H9 (cell line): ENCODE measurements at places on chromosomes 1 and 21. TPM values are rescaled to one million over a fixed set of nuclear protein-coding genes. Genes with fewer than 3 reads are reported as not detected.

DNA sequence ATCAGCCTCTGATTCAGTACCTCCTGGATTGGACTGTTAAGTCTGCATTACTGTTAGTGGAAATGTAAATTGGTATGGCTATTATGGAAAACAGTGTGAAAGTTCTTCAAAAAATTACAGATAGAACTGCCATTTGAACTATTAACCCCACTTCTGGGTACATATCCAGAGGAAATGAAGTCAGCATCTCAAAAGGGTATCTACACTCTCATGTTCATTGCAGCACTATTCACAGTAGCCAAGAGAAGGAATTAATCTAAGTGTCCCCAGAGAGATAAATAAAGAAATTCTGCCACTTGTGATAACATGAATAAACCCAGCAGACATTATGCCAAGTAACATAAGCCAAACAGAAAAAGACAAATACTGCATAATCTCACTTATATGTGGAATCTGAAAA, 676.0 kb downstream of the PLA2G4A start:
- DNase-seq, result no peak

DNA sequence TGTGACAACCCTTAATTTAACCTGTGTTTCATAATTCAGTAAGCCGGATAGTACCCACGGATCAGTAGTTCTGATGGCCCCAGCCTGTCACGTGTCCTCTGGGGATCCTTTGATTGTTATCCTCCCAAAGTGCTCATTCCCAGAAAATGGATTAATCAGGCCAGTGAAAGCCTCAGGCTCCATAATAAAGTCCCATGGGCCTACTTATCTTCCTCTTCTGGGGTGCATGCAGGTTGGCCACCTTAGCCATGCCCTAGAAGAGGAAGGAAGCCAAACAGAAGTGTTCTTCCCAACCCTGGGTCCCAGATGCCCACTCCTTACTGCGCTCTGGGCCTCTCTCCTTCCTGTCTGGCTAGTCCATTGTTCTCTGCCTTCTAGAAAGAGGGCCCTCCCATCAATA, 146.1 kb downstream of the EDEM3 start:
- no peak for DNase-seq

GRCh38 chr1:224201383-224201782, 18.3 kb downstream of the DEGS1 start:
- DNase-seq, result no peak

DNA sequence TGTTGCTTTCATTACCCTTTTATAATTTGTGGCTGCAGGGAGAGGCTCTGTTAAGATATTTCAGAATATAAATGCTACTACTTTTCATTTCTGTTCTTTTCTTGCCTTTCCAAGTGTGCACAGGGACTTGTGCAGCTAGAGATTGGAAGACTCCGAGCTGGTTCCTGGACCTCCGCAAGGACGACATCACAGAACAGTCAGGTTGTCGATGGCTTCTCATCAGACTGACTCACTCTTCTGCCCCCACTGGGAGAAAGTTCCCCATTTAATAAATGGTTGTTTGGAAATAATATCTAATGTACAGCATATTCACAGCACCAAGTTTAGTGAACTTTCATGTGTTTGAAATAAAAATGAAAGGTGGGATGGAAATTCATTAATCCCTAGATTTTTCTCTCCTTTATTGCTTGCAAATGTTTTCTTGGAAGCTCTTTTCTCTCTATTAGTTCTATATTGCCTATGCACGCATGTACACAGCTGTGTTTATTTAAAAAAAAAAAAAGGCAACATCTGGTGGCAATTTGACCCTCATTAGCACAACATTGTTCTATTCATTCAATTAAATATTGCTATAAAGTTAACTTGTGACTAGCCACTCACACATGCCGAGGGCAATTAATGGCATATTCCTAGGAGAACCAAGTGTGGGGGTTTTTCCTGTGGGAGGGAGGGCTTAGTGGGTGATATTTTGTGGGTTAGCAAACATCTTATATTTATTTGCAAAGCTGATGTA, 77.5 kb upstream of the L1TD1 start:
- DNase-seq, result no peak

- no peak for DNase-seq
Measured at GRCh38 chr1:232355162-232356006, 274.5 kb downstream of the SIPA1L2 start.

DNA sequence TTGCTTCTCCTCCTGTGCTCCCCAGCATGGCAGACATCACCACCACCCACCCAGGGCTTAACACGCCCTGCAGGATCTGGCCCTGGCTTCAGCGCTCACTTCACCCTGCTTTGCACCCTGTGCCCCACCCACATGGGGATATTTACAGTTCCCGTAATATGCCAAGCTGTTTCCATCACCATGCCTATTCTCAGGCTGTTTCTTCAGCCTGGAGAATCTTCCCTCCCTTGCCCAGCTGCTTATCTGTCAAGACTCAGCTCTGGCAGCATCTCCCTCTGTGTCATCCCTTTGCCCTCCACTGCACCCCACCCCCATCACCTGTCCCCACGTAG, 3.6 kb upstream of the AHCYL1 start:
- no peak for DNase-seq

GRCh38 chr1:214316593-214316992, 35.6 kb downstream of the SMYD2 start:
- peak; percentile 86 for DNase-seq

DNA sequence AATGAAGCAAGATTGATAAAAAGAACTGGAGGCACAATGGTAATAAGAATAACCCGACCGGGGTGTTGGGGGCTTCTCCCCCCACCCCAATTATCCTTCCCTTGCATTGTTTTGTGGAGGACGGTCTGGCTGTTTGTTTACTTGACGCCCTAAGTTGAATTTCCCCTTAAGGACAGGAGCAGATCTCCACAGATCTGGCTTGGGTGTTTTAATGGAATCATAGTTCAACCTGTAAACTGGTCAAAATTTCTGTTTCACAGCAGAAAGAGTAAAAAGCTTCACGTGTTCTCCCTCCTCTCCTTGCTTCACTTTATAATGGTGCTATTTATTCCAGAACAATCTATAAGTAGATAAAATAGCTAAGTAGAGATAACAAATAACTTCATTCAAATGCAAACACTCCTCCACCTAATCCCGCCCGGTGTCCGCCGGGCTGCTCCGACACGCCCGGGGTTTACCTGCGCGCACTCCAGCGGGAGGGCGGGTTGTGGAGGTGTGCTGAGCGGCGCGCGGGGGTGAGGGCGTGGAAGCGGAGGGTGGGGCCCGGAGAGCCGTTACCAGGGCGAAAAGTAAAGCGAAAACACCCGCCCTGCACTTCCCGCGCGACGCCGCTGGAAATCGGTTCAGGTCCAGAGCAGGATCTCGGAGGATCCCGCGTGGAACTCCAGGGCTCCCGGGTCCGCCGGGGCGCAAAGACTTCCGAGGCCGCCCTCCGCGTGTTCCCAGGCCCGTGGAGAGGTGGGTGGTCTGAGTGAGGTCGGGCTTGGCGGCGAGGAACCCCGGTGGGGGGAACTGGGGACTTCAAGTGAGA, 2.0 kb upstream of the ATF3 start:
- no peak for DNase-seq

GRCh38 chr1:156281281-156281680, 1.3 kb downstream of the SMG5 start:
- no peak for DNase-seq

- DNase-seq, result peak; percentile 65
Measured at GRCh38 chr1:59976194-59977074, 49.9 kb upstream of the CYP2J2 start.

DNA sequence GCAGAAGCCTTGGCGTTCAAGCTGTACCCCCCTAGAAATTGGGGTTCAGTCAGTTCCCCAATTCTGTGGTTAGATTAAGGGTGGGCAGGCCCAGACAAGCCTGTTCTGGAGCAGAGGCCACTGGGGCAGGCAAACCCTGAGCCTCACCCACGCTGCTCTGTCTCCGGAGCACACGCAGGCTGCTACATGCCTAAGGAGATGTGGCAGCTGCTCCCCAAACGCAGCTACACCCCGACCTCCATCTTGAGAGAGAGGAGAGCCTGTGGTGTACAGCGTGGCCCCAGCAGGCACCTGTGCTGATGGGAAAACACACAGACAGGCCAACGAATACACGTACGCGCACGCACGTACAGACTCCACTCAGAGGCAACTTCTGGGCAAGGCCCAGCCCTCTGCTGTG, 33.9 kb upstream of the GRHL3 start:
- DNase-seq, result no peak

DNA sequence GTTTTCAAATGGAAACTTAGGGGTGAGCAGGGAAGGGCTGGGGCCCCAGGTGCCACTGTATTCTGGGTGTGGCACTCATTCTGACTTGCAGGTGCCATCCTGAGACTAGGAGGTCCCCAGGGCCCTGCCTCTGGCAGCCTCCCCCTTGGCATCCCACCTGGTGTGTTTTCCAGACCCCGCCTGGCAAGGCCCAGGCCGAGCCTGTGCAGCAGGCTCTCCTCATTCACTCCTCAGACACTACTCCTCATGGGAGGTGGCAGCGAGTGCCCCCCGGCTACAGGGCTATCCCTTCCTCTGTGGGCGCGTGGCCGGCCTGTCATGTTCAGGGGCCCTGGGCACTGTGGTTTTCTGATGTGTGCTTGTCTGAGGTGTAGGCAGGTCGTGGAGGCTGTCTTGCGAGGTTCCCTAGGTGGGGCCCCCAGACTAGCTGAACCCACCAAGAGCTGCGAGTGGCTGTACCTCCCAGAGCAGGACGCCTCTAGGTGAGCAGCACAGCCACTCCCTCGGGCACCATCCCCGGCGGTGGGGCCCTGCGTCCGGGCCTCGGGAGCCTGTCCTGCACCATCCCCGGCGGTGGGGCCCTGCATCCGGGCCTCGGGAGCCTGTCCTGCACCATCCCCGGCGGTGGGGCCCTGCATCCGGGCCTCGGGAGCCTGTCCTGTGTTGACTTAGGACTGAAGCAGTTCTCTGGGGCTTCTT, 13.2 kb downstream of the SLX9 start:
- DNase-seq, result no peak

GRCh38 chr1:150192012-150192411, 42.3 kb downstream of the PLEKHO1 start:
- DNase-seq, result no peak

- no peak for DNase-seq
Measured at GRCh38 chr1:109564194-109564878, 15.9 kb downstream of the GNAI3 start.

- no peak for DNase-seq
Measured at GRCh38 chr1:2973601-2974593, 47.4 kb upstream of the ACTRT2 start.

DNA sequence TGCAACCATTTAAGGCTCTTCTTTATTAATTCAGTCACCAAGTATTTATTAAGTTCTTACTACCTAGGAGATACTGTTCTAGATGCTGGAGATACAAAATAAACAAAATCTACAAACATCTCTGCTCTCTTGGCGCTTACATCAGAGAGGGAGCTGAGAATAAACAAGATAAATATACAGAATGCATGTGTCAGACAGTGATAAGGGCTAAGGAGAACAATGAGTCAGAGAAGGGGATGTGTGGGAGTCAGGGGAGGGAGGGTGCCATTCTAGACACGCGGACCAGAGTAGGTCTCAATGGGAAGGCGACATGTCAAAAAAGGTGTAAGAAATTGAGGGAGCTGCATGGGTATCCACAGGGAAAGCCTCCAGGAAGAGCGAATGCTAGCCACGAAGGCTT, 393.2 kb downstream of the RWDD3 start:
- no peak for DNase-seq

Gene NOS1AP
- 8.1 and 8.4 TPM in 2 replicates for total RNA-seq

Gene AMY2B
- 0.90 and 1.2 TPM in 2 replicates for total RNA-seq

Gene SLC37A1
- 34.8 and 37.7 TPM in 2 replicates for total RNA-seq

Gene GPR61
- 0.24 and 0.48 TPM in 2 replicates for total RNA-seq

Gene GUCA2A
- not detected in 2 replicates for total RNA-seq

Gene ASTN1
- total RNA-seq, result 0.94 and 0.98 TPM in 2 replicates

Gene PPIAL4G
- total RNA-seq, result not detected in 2 replicates

Gene CHIT1
- total RNA-seq, result not detected in 2 replicates

Gene SYT6
- total RNA-seq, result 71.2 and 77.2 TPM in 2 replicates

Gene TMEM125
- 19.1 and 19.6 TPM in 2 replicates for total RNA-seq

Gene TMEM39B
- total RNA-seq, result 25.0 and 27.4 TPM in 2 replicates
